ENCODE measurements at places on chromosomes 12 and 14.

GRCh38 chr14:72611506-72611905, 282.4 kb downstream of the DPF3 start:
- DNase-seq = no peak
- H3K4me1 ChIP-seq = peaks cover 32% of the 10 kb centered on the region
- H3K27ac ChIP-seq = no peak overlapping the region
- no peak overlapping the region for H3K4me3 ChIP-seq

DNA sequence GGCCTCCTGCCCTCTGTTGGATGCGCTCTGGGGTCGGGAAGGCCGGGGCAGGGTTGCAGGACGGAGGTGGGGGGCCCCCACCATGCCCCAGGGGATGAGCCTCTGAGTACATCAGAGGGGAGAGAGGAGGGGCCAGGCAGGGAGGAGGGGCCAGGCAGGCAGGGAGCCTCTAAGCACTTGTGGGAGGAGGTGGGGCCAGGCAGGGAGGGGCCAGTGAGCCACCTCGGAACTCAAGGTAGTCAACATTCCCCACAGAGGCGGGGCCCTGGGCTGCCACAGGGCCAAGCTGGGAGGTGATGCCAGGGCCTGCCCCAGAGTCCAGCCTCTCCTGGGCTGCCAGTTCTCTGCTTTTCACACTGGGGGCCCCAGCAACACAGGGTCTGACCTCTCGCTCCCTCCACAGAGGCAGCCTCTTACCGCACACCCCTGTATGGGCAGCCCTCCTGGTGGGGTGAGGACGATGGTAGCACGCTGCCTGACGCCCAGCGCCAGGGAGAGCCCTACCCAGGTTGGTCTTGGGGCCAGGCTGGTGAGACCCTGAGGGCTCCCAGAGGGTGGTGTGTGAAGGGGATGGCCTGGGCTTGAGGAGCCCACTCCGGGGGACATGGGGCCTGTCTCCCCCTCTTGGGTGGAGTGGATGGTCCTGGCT, 17.4 kb downstream of the CEP170B start:
- no peaks in the 10 kb centered on the region for H3K4me1 ChIP-seq
- H3K4me3 ChIP-seq = no peak overlapping the region
- peak; percentile 19 for DNase-seq
- no peak overlapping the region for H3K27ac ChIP-seq
- H3K27me3 ChIP-seq = no peaks in the 10 kb centered on the region
- H3K36me3 ChIP-seq = no peaks in the 10 kb centered on the region

GRCh38 chr12:53593707-53594106, 32.5 kb downstream of the ATF7 start:
- H3K4me3 ChIP-seq = no peak overlapping the region
- H3K4me1 ChIP-seq = peaks cover 13% of the 10 kb centered on the region
- no peaks in the 10 kb centered on the region for H3K27me3 ChIP-seq

GRCh38 chr12:94769047-94769420, 118.7 kb upstream of the TMCC3 start:
- DNase-seq = no peak
- no peaks in the 10 kb centered on the region for H3K36me3 ChIP-seq
- no peak overlapping the region for H3K27ac ChIP-seq
- no peak overlapping the region for H3K4me3 ChIP-seq

DNA sequence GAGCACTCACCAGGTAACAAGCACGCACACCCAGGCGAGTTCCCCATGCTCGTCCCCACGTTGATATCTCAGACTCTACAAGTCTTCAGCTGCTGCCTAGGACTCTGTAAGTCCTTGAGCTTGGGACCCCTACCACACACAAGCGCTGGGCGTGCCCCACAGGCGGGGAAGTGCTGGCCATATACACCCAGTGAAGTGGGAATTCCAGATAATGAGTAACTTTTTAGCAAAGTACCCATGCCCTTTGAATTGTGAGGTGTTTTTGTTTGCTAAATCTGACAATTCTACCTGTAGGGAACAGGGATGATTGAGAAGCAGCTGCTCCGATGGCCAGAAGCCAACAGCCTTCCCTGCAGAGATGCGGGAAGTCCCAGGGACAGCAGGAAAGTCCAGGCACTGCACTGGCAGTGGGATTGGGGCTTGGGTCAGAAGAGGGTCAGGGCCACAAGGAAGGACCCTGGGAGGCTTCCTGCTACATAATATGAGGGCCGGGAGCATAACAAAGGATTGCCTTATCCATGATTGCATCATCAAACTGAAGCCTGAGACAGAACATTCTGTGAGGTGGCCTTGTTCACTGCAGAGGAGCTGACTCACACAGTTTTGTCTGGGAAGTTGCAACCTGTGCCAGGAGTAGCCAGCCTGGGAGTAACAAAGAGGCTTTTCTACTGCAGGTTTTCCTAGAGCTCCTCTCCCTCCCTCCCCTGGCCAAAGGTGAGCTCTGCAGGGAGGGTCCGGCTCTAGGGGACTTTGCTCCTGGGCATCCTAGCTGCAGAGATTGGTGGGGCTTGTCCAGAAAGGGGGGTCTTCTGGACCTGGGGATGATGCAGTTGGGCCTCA, 13.2 kb upstream of the SERPINA3 start:
- no peak for DNase-seq
- no peaks in the 10 kb centered on the region for H3K36me3 ChIP-seq
- peak overlapping the region; percentile 5 for H3K27ac ChIP-seq
- H3K4me1 ChIP-seq = peaks cover 29% of the 10 kb centered on the region
- H3K27me3 ChIP-seq = peaks cover 9% of the 10 kb centered on the region
- H3K4me3 ChIP-seq = no peak overlapping the region

- no peaks in the 10 kb centered on the region for H3K27me3 ChIP-seq
- DNase-seq = no peak
- H3K27ac ChIP-seq = no peak overlapping the region
- H3K4me1 ChIP-seq = peaks cover 8% of the 10 kb centered on the region
- H3K4me3 ChIP-seq = no peak overlapping the region
Observed at GRCh38 chr12:131793243-131794022, 34.8 kb upstream of the MMP17 start.

DNA sequence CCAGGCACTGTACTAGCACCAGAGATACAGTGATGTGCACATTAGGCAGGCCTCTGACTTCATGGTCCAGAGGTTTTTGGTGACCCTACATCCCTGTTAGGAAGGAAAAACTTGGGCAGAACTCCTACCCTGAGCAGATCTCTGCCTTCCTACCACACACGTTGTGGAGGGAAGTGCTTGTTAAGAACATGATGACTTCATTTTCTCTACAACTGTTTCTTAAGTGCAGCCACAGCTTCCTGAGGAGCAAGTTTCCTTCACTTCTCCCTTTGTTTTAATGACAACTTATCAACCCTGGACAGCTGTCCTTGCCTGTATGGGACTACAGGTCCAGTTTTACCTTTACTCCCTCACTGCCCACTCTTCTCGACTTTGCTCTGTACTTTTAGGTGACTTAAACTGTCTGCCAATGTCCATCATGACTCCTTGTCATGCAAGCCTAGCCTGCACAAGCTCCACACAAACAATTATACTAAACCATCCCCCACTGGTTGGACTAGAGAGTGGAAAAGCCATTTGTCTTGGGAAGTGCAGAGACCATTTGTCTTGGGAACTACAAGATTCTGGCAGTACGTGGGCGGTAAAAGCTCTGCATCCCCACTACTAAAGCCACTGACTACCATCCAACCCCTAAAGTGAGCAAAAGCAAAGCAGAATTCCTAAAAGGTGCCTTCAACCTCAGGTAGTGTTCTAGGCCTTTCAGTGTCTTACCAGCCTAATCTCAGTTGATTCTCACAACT, 359.8 kb downstream of the EGLN3 start:
- H3K36me3 ChIP-seq = no peaks in the 10 kb centered on the region
- no peak for DNase-seq
- no peak overlapping the region for H3K27ac ChIP-seq
- H3K4me3 ChIP-seq = no peak overlapping the region

GRCh38 chr12:110282956-110283817, 2.1 kb downstream of the ATP2A2 start:
- no peak for DNase-seq
- peak overlapping the region; percentile 95 for H3K27ac ChIP-seq
- peaks cover 4% of the 10 kb centered on the region for H3K36me3 ChIP-seq
- peak overlapping the region; percentile 92 for H3K4me3 ChIP-seq
- H3K27me3 ChIP-seq = no peaks in the 10 kb centered on the region

GRCh38 chr12:5088586-5089264, 45.0 kb downstream of the KCNA5 start:
- H3K4me3 ChIP-seq = no peak overlapping the region
- peaks cover 22% of the 10 kb centered on the region for H3K27me3 ChIP-seq
- peaks cover 2% of the 10 kb centered on the region for H3K4me1 ChIP-seq
- no peaks in the 10 kb centered on the region for H3K36me3 ChIP-seq
- no peak overlapping the region for H3K27ac ChIP-seq

- no peak overlapping the region for H3K4me3 ChIP-seq
- H3K4me1 ChIP-seq = peaks cover 23% of the 10 kb centered on the region
- H3K27me3 ChIP-seq = no peaks in the 10 kb centered on the region
- no peak overlapping the region for H3K27ac ChIP-seq
- no peak for DNase-seq
- H3K36me3 ChIP-seq = no peaks in the 10 kb centered on the region
Observed at GRCh38 chr14:50014809-50015430, 101.5 kb downstream of the VCPKMT start.

DNA sequence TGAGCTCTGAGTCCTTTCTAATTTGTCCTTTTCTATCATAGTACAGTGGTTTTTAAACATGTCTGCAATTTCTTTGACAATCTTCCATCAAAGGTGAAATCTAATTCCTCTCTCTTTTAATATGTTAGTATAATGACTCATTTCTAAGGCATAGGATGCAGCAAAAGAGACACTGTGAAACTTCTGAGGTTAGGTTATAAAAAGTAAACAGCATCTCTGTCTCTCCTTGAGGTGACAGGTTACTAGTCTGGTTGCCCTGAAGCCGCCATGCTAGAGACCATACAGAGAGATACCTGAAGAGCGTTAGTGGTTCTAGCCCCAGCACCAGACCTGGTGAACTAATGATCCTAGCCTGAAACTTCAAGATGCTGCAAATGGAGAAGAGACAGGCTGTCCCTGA, 114.3 kb downstream of the PPM1A start:
- no peaks in the 10 kb centered on the region for H3K4me1 ChIP-seq
- H3K27ac ChIP-seq = no peak overlapping the region
- H3K4me3 ChIP-seq = no peak overlapping the region
- no peak for DNase-seq

- no peak overlapping the region for H3K27ac ChIP-seq
- H3K27me3 ChIP-seq = no peaks in the 10 kb centered on the region
- no peak overlapping the region for H3K4me3 ChIP-seq
- no peaks in the 10 kb centered on the region for H3K36me3 ChIP-seq
- peaks cover 5% of the 10 kb centered on the region for H3K4me1 ChIP-seq
Observed at GRCh38 chr12:58455136-58455535, 465.2 kb downstream of the LRIG3 start.

- no peak overlapping the region for H3K27ac ChIP-seq
- no peak for DNase-seq
- peaks cover 1% of the 10 kb centered on the region for H3K4me1 ChIP-seq
Observed at GRCh38 chr14:75487155-75487671, 35.1 kb upstream of the BATF start.

DNA sequence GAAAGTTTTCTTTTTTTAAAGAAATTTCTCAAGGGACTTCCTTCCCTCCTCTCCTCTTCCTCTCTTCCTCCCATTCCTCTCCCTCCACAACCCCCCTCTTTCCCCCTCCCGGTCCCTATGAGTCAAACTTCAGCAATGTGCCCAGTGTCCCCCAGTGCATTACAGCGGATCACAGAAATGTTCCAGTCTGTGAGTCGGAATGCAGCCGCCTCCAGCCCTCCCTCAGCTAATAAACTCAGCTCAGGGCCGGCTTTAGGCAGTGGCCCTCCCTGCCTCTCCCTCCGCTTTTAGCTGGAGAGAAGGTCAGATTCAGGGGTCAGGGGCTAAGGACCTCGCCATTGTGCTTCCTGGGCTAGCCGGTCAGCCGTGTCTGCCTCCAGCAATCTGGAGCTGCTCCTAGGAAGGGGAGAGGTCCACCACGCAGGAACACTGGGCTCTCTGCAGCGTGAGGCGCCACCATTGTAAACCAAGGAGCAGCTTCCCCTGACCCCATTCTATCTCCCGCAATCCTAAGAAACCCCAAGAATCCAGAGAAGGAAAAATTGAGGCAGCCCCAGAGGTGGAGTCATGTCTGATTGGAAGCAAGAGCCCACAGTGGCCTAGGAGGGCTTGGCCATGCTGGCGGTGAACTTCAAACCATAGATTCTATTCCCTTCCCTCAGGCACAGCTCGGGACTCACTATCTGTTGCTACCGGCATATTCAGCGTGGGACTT, 1.1 kb upstream of the HDAC7 start:
- peak; percentile 75 for DNase-seq
- H3K4me1 ChIP-seq = peaks cover 68% of the 10 kb centered on the region
- no peaks in the 10 kb centered on the region for H3K36me3 ChIP-seq
- H3K27ac ChIP-seq = peak overlapping the region; percentile 99
- H3K27me3 ChIP-seq = no peaks in the 10 kb centered on the region
- H3K4me3 ChIP-seq = peak overlapping the region; percentile 90

DNA sequence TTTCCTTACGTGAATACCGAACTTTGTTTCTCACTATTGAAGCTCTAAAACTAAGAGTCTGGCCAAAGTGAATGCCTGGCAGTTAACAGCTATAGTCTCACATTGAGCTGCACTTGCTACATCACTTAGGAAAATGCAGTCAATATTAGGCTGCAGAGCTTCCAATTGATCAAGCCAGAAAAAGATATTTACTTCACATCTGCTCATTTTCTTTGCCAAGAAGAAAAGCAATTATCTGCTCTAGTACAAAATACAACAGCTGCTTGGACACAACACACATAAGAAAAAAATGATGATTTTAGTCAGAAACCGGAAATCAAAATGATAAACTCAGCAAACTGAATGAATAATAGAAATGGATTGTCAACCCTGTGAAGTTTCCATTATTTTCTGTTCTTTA, 45.4 kb downstream of the TMTC1 start:
- H3K27ac ChIP-seq = no peak overlapping the region
- H3K4me3 ChIP-seq = no peak overlapping the region
- no peaks in the 10 kb centered on the region for H3K36me3 ChIP-seq
- DNase-seq = no peak
- H3K4me1 ChIP-seq = peaks cover 30% of the 10 kb centered on the region

DNA sequence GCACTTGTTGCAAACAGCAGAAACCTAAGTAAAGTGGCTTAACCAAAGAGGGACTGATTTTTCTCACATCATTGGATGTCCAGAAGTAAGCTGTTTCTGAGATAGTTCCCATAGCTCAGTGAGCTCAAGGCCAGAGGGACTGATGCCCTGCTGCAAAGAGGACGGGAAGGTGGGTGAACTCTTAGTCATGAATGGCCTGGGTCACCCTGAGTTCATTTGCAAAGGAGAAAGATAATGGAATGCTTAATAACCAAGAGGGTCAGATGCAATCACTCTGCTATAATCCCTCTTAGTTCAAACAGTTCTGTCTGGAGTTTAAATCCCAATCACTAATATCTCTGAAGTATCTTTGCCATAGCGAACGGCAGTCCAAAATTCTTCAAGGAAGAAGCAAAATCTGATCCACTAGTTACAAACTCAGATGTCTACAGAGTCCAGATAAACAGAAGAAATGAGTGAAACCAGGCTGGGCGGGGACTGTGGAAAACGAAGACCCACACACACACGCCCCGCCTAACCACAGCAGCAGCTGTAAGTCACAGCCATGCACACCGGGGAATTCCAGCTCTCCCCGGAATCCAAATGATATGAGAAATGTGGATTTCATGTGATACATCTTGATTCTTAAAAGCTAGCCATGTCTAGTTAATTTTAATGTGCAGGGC, 289.5 kb downstream of the TMEM132D start:
- no peak overlapping the region for H3K27ac ChIP-seq
- no peak overlapping the region for H3K4me3 ChIP-seq
- DNase-seq = no peak
